T-helper 17 cell (primary cell): ENCODE measurements at places on chromosomes 12 and 14.
A peak's percentile ranks its signal among the peaks of the same experiment; 100 is the strongest.

DNA sequence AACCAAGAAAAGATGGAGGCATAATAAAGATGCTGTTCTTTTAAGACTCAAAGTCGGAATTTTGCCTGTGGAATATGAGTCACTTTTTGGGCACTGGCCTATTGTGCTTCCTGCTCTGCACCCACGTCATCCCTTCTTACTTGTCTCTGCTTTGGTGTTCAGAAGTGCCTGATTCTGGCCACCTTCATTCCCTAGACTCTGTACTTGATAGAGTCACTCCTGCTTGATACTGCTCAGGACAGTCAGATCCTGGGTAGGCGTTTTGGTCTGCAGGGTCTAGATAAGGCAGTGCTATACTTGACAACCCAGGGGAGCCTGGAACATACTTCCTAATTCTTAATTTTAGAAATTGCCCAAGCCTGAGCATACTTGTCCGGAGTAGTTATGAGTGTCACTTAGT, 1.9 kb downstream of the LRRK2 start:
- no peak for DNase-seq

- DNase-seq: peak; percentile 22
Measured at GRCh38 chr14:96038920-96039632, at the start of gene C14orf132. C14orf132 (plus strand) TSS chr14:96039362; CDS start chr14:96039501, 139 bp downstream.

GRCh38 chr12:12979731-12980259, 20.3 kb downstream of the HEBP1 start:
- no peak for DNase-seq

- no peak for DNase-seq
Measured at GRCh38 chr12:34119366-34119765, 97.1 kb downstream of the ALG10 start.

- no peak for DNase-seq
Measured at GRCh38 chr14:36690311-36691040, 28.8 kb downstream of the PAX9 start.

DNA sequence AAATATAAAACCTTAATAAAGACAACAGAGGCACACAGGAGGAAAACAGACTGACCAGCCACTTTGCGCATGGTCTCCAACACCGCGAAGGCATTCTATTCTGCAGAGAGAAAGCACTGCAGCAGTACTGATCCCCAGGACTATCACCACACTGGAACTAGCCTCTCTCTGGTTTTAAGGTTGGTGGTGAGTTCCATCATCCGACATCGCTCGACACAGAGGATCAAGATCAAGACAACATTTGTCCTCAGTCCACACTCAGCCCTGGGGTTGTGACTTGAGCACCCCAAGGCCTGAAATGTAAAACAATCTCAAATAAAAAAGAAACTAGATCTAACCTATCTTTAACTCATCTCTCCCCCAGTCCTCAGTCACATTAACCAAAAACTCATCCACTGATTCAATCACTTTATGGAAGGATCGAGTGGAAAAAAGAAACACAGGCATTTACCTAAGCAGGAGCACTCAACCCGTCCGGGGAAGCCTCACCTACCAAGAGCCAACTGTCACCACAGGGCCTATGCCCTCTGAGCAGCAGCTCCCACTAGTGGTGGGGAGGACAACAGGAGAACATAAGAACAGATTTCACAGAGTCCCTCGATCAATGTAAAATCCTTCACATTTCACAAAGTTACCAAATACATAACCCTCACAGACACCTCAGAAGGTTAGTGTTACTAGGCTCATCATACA, 17.7 kb downstream of the STXBP6 start:
- DNase-seq: no peak

DNA sequence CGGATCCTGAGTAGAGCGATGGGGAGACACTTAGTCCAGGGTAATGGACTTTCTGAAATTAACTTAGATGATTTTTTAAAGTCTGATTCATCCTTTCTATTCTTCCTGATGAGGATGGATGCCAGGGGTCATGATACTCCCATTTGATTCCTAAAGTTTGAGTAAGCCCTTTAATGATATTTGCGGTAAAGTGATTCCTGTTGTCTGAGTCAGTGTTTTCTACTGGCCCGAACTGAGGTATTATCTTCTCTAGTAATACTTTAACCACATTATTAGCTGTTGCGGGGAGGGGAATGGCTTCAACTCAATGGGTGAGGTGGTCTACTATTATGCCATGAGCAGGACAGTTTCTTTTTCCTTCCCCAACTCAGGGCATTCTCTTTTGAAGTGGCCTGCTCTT, 111.6 kb downstream of the RIN3 start:
- DNase-seq: no peak

DNA sequence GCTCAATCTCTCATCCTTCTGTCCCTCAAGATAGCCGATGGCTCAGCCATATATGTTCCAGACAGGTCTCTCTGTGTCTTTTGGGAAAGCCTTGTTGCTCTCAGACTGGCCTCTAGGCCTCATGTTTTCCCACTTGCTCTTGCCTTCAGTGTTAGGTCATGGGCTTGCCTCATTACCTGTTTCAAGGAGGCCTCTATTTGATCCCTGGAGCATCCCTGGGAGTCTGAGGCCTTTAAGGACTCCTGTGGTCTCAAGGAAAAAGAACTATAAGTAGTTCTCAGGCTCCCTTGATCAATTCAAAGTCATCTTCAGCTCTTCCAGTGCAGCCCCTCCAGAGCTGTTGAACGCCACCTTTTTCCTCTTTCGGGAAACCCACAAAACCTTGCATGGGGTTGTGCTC, 47.9 kb downstream of the NTF3 start:
- DNase-seq: no peak

- no peak for DNase-seq
Measured at GRCh38 chr14:39266525-39266870, 32.8 kb downstream of the MIA2 start.

DNA sequence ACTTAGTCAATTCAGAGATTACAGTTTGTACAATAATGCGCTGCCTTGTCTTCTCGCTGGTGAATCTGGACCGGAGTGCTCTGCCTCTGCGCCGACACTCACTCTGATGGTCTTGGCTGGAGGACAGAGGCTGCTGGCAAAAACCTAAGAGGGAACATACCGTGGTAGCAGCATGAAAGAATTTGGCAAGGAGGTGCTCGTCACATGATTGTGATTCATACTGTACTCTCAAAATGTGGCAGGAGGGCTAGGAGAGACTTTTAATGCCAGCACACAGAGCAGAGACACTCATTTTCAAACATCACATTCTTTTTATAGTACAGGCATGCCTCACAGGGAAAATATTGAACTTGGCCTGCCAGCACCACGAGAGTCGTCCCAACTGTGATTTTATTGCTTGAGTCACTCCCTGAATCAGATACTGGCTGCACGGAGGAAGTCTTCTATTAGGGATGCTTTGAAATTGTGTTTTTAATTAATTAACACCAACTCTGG, 67.8 kb downstream of the HMGA2 start:
- no peak for DNase-seq

DNA sequence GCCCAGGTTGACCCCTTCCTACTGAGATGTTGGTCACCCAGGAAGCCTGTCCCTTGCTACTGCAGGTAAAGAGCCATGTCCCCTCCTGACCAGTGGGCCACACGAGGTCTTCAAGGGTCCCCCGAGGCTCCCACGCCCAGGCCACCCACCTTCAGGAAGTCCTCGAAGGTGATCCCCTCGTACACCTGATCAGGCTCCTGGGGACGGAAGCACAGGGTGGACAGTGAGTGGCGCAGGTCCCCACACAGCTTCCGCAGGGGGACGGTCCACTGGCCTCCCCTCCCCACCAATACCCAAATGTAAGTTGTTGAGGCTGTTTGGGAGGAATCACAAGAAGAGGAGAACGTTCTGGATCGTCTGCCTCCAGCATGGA, 57.4 kb downstream of the TESC start:
- DNase-seq: no peak

GRCh38 chr14:76937181-76938091, 91.1 kb downstream of the IRF2BPL start:
- DNase-seq: no peak

DNA sequence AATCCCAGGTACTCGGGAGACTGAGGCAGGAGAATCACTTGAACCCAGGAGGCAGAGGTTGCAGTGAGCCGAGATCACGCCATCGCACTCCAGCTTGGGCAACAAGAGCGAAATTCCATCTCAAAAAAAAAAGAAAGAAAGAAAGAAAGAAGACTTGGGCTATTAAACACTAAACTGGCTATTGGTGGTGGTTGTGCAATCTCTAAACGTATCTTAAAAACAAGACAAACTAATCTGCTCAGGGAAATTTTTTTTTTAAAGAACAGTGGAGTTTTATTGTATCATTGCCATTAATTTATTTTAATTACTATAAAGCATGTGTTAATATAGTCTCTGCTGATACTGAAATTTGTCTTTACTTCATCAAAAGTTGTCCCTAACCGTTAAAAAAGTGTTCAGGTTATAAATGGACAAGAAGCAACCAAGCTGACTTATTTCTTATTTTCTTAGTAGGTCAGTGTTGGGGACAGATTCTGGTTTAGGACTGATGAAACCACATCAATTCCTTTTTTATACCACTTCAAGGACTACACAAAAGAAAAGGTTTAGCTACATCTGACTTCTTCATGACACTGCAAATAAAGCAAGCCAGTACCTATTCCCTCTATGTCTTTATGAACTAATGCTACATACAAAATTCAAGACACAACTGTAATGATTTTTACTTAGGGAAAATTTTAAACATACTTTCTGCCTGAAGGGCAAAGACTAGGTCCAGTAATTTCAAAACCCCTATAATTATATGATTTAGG, 68.7 kb upstream of the KRAS start:
- no peak for DNase-seq

GRCh38 chr12:11162502-11162901, 8.5 kb upstream of the SMIM10L1 start:
- DNase-seq: no peak
